NCI-H2171 treated with DMSO at 0.1 percent for 48 hours (cell line): ENCODE measurements at places on chromosomes 2 and 18.

DNA sequence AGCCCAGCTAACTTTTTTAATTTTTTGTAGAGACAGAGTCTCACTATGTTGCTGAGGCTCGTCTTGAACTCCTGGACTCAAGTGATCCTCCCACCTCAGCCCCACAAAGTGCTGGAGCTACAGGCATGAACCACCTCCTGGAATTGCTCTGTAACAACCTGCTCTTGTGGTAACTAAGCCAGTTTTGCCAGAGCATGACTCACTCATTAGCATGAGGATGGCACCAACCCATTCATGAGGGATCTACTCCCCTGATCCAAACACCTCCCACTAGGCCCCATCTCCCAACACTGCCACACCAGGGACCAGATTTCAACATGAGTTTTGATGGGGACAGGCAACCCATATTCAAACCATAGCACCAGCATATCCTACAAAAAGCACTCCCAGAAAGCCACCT, 348.9 kb upstream of the RAB12 start:
- no peak for DNase-seq

DNA sequence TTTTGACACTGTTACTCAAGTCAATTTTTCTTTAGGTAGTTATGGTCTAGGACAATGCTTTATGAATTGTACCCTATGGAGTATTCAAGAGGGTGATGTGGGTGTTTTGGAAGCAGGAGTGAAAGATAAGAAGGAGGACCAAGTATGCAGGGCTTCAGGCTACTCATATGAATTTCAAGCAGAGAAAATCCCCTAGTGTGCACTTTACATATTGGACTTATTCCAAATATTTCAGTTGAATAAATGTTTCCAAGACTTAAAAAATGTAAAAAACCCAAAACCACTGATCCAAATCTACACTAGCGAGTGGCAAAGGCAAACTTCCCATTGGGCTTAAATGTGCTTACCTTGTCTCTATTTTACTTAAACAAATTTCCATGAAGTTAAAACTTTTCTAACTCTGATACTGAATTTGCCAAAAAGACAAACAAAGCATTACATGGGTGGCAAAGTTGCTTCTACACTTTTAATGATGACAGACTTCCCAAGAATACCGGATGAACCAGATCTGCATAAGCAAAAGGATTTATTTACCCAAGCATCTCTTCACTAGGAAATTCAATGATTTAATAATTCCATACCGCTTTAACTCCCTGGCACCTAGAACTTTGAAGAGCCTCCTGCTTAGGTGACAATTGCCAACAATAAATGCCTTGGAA, 1233.5 kb upstream of the NXPH2 start:
- DNase-seq = no peak

GRCh38 chr18:70028734-70029133, 81.1 kb upstream of the CD226 start:
- no peak for DNase-seq

DNA sequence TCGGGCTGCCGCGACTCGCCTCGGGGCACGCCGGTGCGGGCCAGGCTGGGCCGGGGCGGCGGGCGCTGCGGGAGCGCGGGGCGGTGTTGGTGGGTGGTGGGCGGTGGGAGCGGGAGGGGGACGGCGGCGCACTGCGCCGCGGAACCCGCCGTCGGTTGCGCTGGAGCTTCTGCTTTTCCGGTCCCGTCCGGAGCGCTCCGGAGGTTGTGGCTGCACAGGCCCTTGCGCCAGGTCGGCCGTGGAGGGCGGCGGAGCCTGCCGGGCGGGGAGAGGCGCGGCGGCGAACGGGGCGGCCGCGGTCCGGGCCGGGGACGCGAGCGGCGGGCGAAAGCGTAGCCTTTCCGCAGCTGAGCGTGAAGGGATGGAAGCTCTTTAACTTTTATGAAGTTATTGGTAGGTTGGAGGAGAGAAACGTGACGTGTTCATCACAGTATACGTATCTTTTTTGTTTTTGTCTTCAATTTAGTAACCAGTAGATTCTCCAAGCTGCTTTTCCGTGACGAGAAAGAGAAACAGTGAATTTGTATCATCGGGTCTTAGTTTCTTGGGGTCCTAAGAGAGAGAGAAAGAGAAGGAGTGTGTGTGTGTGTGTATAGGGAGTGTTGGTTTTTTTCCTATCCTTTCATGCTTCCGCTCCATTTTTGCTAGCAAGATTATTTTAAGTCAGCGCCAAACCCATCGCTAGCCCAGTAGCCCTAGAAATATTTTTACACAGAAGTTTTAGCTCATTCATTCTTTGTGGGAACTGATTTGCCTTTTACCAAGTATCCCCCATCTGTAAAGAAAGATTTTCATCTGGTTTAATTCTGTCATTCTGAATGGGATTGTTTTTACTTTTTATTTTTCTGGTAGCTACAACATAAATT, 535 bp downstream of the ATG4B start:
- no peak for DNase-seq

DNA sequence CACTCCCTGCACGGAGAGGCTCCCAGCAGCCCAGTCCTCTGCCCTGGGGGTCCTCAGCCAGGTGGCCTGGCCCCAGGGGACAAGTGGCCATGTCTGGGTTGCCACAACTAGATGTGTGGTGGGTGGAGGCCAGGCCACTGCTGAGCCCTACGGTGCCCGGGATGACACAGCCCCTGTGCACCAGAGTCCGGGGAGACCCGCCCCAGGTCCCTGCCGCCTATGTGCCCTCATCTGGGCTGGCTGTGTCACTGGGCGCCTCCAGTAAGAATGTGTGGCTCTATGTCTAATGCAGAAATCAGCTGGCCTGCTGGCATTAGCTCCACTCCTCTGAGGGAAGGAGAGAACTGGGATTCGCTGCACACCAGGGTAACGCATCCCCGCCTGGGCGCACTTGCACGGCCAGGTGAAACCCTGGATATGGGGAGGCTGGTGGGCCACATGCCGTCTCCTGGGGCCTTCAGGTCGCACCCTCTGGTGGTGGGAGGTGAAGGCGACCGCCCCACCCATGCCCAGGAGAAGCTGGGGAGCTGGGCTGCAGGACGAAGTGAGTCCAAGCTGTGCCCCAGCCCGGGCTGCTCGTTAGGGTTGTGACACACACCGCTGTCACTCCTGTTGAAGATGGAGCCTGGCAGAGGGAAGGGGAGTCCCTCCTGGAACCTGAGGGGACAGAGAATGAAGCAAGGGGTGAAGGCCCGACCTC, 136.1 kb downstream of the PTGR3 start:
- no peak for DNase-seq

DNA sequence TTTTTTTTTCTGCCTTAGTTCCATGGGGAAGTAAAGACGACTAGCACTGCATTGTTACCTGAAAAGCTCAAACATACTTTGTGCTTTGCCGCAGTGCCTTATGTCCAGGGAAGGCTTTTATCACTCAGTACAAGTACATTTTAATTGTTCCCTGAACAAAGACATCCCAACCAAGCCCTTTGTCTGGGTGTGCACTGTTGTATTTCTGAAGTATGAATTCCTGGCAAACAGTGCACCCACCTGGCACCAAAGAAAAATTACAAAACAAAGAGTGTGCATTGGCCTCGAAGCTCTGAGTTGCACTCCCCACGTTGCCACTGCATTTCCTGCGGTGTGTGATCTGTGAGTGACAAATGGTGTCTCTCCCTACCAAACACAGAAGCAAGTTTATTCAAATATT, 858.5 kb upstream of the PIK3C3 start:
- peak; percentile 72 for DNase-seq

DNA sequence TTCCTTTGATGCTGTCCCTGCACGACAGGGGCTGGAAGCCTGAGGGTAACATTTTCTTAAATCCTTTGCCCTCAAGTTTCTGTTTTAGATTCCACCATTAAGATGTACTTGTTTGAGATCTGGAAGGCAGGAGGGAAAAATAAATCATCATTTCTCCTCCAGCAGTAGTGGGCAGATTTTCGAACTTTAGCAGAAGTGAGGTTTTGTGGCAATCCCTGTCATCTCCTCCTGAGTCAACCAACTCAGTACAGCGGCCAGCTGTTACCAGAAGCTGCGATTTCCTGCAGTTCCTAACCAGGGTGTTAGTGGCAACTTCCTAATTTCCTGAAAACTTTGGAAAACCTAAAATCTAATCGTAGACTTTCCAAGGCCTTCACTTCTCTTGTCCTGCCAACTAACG, 517.2 kb upstream of the ACVR2A start:
- no peak for DNase-seq

- no peak for DNase-seq
Observed at GRCh38 chr2:217662984-217663602, 339.7 kb downstream of the TNS1 start.

- no peak for DNase-seq
Observed at GRCh38 chr2:104841744-104842143, 12.2 kb upstream of the POU3F3 start.

DNA sequence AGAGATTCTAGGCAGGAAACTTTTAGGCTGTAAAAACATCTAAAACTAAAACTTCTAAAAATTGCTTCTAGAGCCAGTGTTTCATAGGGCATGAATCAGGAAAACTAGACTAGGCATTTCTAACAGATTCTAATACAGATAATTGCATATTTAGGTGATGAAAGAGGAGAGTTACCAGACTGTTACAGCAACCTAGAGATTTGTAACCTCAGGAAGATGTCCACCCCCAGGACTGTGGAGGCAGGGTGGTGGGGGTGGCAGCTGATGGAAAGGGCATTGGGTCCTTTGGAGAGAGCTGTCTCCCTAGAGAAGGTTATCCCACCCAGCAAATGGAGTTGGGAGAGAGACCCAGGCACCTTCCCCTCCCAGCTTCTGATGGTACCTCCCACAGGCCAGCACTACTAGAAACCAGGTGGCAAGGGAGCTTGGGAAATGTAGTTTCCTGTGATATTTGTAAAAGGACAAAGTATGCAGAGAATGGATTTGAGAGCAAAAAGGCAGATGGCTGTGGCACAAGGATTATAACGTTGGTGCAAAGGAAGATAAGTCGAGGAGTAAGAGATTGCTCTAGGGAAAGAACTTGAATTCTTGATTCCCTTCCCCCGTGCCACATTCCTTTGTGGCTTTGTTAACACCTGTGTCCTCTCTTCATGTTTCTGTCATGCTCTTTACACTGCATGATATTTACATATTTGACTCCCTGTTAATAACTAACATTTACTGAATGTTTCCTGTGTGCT, 75.6 kb upstream of the MGAT5 start:
- no peak for DNase-seq

- DNase-seq = peak; percentile 30
Observed at GRCh38 chr2:98472132-98472650, 27.5 kb downstream of the INPP4A start.

GRCh38 chr18:37662546-37663339, 97.1 kb upstream of the CELF4 start:
- no peak for DNase-seq

- DNase-seq = no peak
Observed at GRCh38 chr2:67394734-67395133, 2.4 kb upstream of the ETAA1 start.

DNA sequence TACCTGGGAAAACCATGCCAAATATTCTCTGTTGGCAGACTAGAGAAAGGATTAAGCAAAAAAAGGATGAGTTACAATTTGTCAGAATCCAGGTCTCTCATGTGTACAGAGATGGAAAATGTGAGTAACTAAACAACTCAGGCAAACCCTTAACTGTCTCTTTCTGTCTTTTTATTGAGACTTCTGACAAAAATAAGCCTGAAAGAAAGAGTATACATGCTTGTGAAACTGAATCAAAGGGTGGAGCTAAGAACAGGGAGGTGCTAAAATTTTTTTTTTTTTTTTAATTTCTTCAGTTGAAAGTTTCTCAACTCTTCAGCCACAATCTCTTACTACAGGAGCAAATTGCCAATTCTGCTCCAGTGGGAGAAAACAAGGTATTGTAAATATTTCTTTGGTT, at the start of gene SERPINB10:
SERPINB10 (plus strand) TSS at position 295 of the 400 bp plus-strand sequence. CDS start 7,553 bp downstream, outside the sequence.
- DNase-seq = no peak

GRCh38 chr2:27906074-27906473, 15.5 kb downstream of the BABAM2 start:
- DNase-seq = no peak

GRCh38 chr2:208479342-208479741, 72.8 kb downstream of the PTH2R start:
- peak; percentile 39 for DNase-seq

- DNase-seq = peak; percentile 14
Observed at GRCh38 chr2:20537423-20538307, 90.8 kb downstream of the RHOB start.

- DNase-seq = peak; percentile 55
Observed at GRCh38 chr2:191714925-191715324, 37.0 kb downstream of the NABP1 start.

DNA sequence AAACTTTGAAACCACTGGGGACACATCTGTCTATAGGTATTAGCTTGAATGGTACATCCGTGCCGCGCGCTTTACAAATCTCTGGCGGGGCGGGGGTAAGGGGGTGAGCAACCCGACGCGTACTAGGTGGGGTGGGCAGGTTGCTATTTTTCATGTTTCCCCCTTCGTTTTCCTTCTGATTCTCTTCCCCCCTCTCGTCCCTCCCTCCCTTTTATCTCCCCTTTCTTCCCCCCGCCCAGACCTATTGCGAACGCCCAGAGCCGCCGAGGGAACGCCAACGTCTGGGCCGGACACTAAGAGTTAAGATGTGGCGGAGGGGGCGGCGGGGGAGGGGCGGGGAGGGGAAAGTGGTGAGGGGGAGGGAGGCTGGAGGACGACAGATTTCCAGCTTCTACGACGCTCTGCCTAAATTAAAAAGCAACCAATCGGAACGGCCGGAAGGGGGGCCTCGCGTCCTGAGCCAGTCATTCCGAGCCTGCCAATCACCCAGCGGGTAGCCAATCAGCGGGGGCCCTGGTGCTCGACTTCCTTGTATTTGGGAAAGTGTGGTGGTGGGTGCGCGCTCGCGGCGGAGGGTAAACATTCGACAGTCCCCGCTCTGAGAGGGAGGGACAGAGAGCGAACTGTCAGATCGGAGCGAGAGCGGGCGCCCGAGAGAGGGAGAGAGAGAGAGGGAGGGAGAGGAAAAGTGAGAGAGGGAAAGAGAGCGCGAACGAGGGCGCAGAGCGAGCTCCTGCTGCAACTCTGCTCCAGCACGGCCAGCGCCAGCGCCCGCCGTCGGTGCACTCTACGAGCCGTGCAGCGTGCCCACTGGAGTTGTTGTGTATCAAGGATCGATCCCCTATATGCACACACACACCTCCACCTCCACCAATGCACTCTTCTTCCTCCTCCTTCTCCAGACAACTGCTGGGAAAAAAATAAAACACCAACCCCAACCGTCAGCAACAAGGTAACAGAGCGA, at the start of gene POU3F3:
POU3F3 (plus strand) TSS at position 582 of the 964 bp plus-strand sequence. CDS start 1,396 bp downstream, outside the sequence.
- no peak for DNase-seq

DNA sequence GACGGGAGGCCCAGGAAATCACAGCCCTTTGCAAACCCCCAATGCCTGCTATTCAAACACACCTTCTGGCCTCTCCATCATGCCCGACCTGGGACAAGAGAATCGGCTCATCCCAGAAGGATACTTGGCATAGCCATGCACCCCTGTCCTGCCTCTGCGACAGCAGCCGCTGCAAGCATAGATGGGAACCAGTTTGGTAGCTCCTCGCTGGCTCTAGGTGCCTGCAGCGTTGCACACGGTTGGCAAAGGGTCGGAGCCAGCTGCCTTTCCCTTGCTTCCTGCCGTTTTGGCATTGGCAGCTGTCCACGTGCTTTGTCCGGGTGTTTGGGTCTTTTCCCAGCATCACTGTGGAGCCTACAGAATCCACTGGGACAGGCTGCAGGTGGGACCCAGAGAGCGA, 76.9 kb downstream of the TWIST2 start:
- DNase-seq = no peak

GRCh38 chr18:926946-927345, 22.3 kb downstream of the ADCYAP1 start:
- no peak for DNase-seq

- DNase-seq = no peak
Observed at GRCh38 chr2:31053929-31054782, 84.1 kb downstream of the GALNT14 start.

- DNase-seq = peak; percentile 69
Observed at GRCh38 chr2:173555833-173556232, 201.2 kb downstream of the CDCA7 start.

- DNase-seq = no peak
Observed at GRCh38 chr2:209974576-209974975, 27.9 kb upstream of the RPE start.
